Left colon (tissue), 2 donors: ENCODE measurements at places on chromosomes 1 and 21. TPM values are rescaled to one million over a fixed set of nuclear protein-coding genes. Genes with fewer than 3 reads are reported as not detected.

- no peak for DNase-seq
These were observed 13.5 kb downstream of the DNAJC16 start for GRCh38 chr1:15540186-15540585.

DNA sequence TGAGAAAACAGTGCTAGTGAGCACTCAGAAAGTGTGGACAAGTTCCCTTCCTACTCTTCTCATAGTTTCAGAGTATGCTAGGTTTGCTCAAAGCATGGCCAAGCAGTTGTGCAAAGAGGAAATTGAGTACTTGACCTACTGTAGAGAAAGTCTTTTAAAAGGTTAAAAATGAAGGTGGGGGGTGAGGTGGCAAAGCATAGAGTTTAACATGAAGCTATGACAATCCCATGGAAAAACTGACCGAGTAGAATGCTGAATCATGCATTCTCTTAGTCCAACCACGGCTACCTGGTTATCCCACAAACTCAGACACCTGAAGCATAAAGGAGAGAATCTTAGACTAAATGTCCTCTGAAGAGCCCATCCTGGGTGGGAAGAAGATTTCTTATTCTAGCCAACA is 79.9 kb downstream of the PTPN14 start:
- no peak for DNase-seq

DNA sequence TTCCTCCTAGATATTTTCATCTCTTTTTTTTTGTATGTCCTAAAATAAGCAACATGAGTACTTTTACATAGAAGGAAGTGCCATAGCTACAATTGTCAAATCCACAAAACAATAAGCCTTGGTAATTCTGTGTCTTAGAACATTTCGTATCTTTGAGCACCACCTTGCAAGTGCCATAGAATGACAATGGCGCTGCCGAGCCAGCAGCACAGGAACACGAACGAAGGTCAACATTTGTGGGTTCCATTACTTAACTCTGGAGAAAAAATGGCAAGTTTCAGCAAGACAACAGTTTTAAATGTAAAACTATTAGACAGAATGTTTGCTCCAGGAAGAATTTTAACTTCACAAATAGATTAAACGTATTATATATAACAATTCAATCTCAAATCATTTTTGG is 222.1 kb downstream of the CHRM3 start:
- DNase-seq: no peak

- DNase-seq: no peak
These were observed 331.2 kb downstream of the KIF26B start for GRCh38 chr1:245485996-245486395.

The TNFAIP8L2 gene
- total RNA-seq: 0.40 TPM

The AIRE gene
- total RNA-seq: 0.20 TPM

The KRTAP19-2 gene
- total RNA-seq: not detected

DNA sequence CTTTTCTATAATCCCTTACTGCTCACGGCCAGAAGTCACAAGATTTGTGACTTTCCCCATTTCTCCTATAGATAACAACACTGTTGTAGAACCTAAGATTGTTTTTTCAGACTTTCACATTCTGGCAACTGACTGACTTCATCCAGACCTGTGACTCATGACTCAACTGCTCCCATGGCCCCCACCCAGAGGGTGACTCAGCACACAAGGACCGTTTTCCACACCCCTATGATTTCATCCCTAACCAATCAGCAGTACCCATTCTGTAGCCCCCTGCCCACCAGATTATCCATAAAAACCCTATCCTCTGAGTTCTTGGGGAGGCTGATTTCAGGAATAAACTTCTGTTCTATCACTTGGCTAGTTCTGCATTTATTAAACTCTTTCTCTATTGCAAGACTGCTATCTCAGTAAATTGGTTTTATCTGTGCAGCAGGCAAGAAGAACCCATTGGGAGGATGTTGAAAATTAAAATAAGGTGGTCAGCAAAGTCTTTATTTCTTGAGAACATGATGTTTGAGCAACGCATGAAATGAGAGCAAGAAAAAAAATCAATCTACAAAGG is 79.7 kb downstream of the NGF start:
- DNase-seq: no peak

DNA sequence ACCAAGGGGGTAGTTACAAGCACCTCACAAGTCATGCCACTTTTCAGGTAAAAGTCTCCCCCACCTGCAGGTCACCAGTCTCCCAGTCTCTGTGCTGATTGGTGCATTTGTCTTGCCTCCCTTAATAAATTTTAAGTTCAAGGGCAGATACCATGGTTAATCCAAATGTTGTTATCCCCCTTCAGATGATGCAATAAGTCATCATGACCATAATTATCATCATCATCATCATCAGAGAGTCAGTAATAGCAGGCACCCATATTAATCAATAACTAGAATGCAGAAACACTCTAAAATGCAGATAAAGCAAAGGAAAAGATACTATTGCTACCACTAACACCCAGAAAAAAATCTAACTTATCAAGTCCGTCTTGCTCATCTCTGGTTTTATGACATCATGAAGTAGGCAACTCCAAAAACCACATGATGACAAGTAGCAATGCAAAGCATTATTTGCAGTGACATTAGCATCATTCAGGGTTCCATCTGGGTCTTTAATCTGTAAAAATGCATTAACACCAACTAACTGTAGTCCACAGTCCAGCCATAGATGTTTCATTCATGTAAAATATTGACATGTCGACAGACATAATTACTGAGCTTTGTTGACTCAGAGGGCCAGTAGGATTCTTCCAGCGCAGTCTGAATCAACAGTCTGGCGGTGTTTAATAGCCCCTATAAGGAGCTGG is 492.0 kb upstream of the RUNX1 start:
- no peak for DNase-seq

The PPIAL4G gene
- total RNA-seq: not detected

- DNase-seq: no peak
These were observed 16.0 kb upstream of the PROK1 start for GRCh38 chr1:110434946-110435345.

GRCh38 chr1:94992863-94993563 is 66.1 kb upstream of the CNN3 start:
- DNase-seq: no peak

- no peak for DNase-seq
These were observed 32.8 kb downstream of the RNASEL start for GRCh38 chr1:182556279-182556678.

- DNase-seq: no peak
These were observed 3.2 kb upstream of the PADI4 start for GRCh38 chr1:17304826-17305175.

DNA sequence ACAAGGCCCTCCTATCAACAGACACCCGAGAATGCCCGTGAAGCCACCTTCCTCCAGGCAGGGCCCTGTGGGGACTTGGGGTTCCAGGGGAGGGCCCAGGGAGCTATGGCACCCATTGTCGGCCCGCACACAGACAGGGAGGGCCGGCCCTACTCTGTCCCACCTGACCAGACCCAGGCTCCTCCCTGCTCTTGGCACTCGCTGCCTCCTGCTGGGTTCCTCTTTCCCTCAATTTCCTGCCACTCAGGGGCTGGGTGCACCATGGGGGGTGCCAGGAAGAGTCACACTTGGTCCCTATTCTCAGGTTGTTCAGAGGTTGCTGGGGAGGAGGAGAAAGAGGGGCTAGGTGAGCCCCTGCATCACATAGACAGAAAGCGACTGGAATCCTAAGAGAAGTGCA is 8.0 kb upstream of the OXCT2 start:
- DNase-seq: no peak

DNA sequence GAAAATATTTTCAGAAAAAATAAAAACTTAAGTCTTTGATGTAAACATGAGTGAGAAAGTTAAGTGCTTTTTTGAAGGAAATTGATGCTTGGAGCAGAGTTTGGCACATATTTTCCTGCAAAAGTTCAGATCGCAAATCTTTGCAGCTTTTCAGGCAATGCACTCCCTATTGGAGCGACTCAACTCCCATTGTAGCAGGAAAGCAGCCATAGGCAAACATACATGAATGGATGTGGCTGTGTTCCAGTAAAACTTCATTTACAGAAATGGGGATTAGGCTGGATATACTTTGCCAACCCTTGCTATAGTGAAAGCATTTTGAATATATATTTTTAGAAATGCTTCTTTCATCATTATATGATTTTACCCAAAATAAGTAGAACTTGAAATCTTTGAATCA is 8.1 kb downstream of the AGL start:
- no peak for DNase-seq

DNA sequence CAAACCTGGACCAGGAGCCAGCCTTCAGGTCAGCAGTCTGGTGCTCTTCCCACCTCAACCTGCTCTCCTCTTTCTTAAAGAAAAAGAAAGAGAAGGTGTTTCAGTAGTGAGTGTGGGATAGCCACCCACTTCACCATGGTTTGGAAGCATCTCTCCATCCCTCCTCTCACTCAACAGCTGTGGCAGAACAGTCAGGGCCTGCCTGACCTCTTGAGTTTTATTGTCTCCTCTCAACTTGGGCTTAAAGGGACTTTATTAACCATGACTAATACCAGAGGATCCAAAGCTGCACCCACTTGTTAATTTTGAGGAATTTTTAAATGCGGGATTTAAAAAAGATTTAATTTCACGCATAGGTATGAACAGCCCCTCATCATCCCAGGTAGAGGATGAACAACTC is 570 bp upstream of the VASH2 start:
- no peak for DNase-seq

The RGS8 gene
- not detected for total RNA-seq

The KIF14 gene
- 0.67 TPM for total RNA-seq

DNA sequence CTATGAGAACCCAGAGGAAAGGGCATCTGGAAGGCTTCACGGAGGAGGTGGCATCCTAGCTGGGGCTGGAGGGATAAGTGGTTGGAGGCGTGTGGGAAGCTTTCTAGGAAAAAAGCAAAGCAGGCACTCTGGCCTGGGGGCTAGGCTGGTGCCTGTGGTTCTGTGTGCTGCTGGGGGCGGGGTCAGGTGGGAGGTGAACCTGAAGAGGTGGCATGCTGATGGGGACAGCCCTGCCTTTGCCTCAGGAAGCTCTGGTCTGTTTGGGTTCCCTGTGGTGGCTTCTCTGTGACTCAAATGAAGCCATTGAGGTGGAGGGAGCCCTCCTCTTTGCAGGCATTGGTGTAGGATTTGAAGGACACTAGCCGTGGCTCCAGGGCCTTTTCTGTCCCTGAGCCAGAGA is 221.6 kb upstream of the POU3F1 start:
- DNase-seq: no peak
